ENCODE measurements at places on chromosomes 11 and 22.

GRCh38 chr22:27111796-27112672, 454.6 kb downstream of the MIAT start:
- peak; percentile 17 for DNase-seq

DNA sequence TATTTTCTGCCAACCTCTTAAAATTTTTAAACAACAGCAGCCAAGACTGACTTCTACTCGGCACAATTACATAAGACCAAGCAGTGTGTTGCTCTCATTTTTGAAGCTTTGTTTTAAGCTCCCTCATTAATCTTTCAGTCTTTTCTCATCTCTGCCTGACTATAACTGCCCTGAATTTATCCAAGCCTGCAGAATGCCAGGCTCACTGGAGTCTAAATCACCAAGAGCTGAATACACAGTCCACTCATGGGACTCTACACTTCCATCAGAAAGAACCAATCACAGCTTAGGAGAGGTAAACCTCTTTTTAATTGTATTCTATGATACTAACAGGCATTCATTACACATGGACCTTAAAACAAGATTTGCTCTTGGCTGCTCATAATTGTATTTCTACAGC, 178.7 kb downstream of the CADM1 start:
- DNase-seq: no peak

DNA sequence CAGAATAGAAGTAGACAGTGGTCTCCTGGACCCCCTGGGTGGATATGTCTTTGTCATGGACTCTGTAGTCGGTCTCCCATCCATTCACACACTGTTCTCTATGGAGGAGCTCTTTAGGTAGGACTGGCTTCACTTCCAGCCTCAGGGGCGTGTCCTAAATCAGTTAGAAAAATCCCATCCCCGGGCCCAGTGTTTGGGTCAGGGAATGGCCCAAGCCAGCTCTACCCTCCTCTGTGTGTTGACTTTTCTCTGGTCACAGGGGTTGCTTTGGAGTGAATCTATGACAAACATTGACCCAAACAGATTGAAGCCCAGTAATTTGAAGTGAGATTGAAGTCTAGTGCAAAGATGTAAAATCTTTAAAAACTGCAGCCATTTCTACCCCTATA, 34.0 kb downstream of the WEE1 start:
- DNase-seq: no peak

DNA sequence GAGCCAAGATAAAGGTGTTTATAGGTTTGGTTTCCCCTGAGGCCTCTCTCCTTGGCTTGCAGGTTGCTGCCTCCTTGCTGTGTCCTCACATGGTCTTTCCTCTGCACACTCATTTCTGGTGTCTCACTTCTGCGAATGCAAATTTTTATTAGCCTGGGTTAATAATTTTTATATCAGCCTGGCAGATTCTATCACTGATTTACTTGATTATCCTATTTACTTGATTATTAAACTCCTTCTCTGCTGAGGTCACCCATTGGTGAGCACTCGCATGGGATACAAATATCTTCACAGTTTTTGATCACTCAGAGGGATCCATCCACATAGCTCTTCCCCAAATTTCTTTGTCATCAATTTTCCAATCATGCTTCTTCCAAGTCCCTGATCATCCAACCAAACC, 90.9 kb upstream of the IGLL5 start:
- DNase-seq: no peak

DNA sequence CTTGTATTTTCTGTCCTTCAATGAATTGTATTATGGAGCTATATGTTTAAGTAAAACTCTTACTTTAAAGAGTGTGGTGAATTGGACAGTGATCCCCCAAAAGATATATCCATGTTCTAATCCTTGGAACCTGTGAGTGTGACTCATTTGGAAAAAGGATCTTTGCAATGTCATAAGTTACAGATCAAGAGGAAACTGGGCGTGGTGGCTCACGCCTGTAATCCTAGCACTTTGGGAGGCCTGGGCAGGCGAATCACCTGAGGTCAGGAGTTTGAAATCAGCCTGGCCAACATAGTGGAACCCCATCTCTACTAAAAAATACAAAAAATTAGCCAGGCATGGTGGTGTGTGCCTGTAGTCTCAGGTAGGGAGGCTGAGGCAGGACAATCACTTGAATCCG, 36.7 kb downstream of the ELF5 start:
- DNase-seq: no peak

GRCh38 chr11:44028401-44028800, 19.4 kb upstream of the ACCSL start:
- DNase-seq: no peak

All from endothelial cell of umbilical vein (primary cell).